ENCODE measurements at places on chromosomes 7 and 10.

GRCh38 chr10:14086596-14086995 lies 244.1 kb downstream of the FRMD4A start:
- DNase-seq = no peak

- DNase-seq = no peak
Measured at GRCh38 chr10:1567152-1567551, 170.2 kb downstream of the ADARB2 start.

DNA sequence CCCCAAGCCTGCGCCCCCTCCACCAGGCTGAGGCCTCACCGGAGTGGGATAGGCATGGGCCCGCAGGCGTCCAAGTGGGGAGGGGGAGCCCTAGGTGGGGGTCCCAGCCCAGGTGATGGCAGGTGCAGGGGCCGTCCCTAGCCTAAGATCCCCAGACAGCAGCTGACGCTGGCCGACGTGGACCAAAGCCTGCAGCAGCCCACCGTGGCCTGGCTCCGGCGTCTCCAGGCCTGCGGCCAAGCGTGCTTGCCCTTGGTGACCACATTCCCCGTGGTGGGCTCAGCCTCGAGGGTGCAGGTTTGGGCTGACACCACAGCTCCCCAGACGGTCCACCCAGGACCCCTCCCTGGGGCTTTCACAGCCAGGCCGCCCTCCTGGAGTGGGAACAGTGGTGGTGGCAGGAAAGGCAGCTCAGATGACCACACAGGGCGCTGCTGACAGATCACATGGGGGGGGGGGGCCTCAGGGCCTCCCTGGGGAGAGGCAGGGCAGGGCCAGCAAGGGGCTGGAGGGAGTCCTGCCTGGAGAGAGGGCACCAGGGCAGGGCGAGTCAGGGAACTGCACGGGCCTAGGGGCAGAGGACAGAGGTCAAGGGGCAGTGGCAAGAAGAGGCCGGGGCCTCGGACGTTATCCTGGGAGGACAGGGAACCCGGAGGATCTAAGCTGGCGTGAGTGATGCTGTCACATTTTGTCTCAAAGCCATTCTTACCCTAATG lies 767 bp upstream of the ADAM8 start:
- DNase-seq = no peak

- no peak for DNase-seq
Measured at GRCh38 chr10:119713744-119714483, 11.9 kb upstream of the INPP5F start.

- no peak for DNase-seq
Measured at GRCh38 chr7:115153769-115154477, 232.0 kb downstream of the MDFIC start.

DNA sequence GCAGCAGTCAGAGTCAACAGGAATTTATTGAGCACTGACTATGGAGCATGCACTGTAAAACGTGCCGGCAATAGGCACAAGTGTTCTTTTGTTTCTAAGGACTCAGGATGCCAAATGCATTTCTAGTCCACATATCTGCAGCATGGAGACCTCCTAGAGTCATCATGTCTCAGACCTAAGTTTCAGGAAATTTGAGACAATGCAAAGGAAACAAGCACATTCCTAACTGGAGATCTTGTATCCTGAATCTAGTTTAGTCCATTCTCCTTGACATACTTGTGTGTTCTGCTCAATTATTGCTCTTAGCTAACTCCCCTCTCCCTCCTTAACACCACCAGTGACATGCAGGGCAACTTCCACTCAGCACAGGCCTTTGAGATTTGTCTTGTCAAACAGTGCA lies 173.2 kb downstream of the ZNF438 start:
- DNase-seq = no peak

- no peak for DNase-seq
Measured at GRCh38 chr10:74623786-74624185, 202.6 kb upstream of the KAT6B start.

DNA sequence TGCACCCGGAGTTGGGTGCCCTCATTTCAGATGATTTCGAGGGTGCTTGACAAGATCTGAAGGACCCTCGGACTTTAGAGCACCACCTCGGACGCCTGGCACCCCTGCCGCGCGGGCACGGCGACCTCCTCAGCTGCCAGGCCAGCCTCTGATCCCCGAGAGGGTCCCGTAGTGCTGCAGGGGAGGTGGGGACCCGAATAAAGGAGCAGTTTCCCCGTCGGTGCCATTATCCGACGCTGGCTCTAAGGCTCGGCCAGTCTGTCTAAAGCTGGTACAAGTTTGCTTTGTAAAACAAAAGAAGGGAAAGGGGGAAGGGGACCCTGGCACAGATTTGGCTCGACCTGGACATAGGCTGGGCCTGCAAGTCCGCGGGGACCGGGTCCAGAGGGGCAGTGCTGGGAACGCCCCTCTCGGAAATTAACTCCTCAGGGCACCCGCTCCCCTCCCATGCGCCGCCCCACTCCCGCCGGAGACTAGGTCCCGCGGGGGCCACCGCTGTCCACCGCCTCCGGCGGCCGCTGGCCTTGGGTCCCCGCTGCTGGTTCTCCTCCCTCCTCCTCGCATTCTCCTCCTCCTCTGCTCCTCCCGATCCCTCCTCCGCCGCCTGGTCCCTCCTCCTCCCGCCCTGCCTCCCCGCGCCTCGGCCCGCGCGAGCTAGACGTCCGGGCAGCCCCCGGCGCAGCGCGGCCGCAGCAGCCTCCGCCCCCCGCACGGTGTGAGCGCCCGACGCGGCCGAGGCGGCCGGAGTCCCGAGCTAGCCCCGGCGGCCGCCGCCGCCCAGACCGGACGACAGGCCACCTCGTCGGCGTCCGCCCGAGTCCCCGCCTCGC lies at the start of gene EGFR:
Gene EGFR (plus strand): TSS at position 657 of the 830 bp plus-strand sequence. CDS start 261 bp downstream, outside the sequence.
- peak; percentile 82 for DNase-seq

DNA sequence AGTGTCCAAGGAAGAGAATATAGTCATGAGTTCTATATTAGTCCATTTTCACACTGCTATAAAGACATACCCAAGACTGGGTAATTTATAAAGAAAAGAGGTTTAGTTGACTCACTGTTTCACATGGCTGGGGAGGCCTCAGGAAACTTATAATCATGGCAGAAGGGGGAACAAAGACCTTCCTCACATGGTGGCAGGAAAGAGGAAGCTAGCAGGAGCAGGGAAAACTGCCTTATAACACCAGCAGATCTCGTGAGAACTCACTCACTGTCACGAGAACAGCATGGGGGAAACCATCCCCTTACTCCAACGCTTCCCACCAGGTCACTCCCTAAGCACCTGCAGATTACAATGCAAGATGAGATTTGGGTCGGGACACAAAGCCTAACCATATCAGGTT lies 139.0 kb upstream of the ZNF438 start:
- DNase-seq = no peak
